ENCODE measurements at places on chromosomes 7 and 10.

DNA sequence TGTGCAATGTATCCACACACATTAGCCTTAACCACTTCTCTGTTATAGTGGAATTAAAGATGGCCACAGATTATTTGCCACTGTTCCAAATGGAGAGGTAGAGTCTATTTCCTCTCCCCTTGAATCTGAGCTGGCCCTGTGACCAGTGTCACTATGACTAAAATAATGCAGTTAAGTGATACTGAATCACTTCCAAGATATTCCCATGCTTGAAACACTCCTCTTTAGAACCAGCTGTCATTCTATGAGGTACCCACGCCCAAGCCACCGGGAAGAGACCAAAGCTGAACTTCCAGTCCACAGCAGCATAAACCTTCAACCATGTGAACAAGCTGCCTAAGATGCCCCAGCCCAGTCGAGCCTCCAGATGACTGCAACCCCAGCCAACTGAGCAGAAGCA lies 2.1 kb upstream of the DHX32 start:
- DNase-seq, result no peak

GRCh38 chr7:28065308-28065707 lies 115.3 kb downstream of the JAZF1 start:
- no peak for DNase-seq

DNA sequence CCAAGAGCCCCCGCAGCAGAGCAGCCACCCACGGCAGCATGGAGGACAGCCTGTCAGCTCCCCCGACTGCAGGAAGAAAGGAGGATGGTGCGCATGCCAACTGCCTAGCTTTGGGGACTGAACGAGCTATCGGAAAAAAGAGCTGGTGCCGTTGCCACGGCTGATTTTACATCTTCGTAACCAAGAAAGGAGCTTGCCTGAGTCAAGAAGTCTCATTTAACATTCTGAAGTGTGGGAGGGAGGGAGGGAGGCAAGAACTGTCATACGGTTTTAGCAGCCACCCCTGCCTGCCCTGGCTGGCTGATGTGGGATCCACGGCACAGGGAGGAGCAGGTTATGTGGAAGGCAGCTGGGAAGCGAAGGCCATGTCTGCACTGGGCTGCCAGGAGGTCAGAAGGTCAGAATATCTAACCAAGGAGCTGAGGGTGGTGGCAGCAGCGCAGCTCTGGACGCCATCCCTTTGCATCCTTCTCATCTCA lies 74.7 kb upstream of the CAMK2B start:
- DNase-seq, result no peak

GRCh38 chr10:8332730-8333111 lies 278.2 kb downstream of the GATA3 start:
- no peak for DNase-seq

DNA sequence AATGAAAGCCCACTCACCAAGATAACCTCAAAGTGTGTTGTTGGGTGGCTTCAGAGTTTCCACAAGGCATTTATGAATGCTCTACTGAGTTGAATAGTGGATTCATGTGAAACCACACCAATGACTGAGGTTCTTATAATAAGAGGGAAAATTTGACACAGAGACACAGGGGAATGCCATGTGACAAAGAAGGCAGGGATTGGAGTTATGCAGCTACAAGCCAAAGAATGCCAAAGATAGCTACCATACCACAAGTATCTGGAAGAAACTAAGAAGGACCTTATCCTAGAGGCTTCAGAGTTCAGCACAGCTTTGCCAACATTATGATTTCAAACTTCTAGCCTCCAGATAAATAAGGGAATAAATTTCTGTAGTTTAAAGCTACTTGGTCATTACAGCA lies 68.0 kb upstream of the PCDH15 start:
- DNase-seq, result no peak

Measured in common myeloid progenitor, CD34-positive (primary cell).